ENCODE measurements at places on chromosomes 1 and 21. TPM values are rescaled to one million over a fixed set of nuclear protein-coding genes. Genes with fewer than 3 reads are reported as not detected.

PTPN7 gene
- total RNA-seq = not detected

SUCO gene
- total RNA-seq = 16.6 TPM

TRABD2B gene
- total RNA-seq = not detected

FAM20B gene
- 28.3 TPM for total RNA-seq

GREM2 gene
- total RNA-seq = 18.4 TPM

Data from smooth muscle cell of the coronary artery (primary cell).